ENCODE measurements at places on chromosomes 12 and 14. TPM values are rescaled to one million over a fixed set of nuclear protein-coding genes. Genes with fewer than 3 reads are reported as not detected.

Gene GPR65
- total RNA-seq, result 10.4 TPM

Gene TRPV4
- not detected for total RNA-seq

Gene ADAM20
- 0.43 TPM for total RNA-seq

Gene PTPRR
- not detected for total RNA-seq

Gene FAM186B
- total RNA-seq, result 0.12 TPM

Gene LRRK2
- total RNA-seq, result not detected

Gene C12orf56
- total RNA-seq, result not detected

Gene ENDOU
- not detected for total RNA-seq

Gene POLE2
- 40.3 TPM for total RNA-seq

Gene RTL1
- total RNA-seq, result not detected

Gene RHOJ
- total RNA-seq, result not detected

Gene PRIMA1
- total RNA-seq, result not detected

All from activated naive CD4-positive, alpha-beta T cell treated with anti-CD3 and anti-CD28 coated beads for 36 hours (primary cell).